ENCODE measurements at places on chromosomes 7 and 10.

- no peak for DNase-seq
These were observed 49.4 kb downstream of the PYROXD2 start for GRCh38 chr10:98365406-98366061.

- DNase-seq = no peak
These were observed 52.1 kb upstream of the LMTK2 start for GRCh38 chr7:98054585-98054984.

GRCh38 chr10:22932626-22933370 is 4.9 kb downstream of the ARMC3 start:
- DNase-seq = no peak

- DNase-seq = no peak
These were observed 59.5 kb upstream of the PDLIM1 start for GRCh38 chr10:95350219-95350829.

GRCh38 chr7:91427051-91427450 is 162.8 kb downstream of the FZD1 start:
- DNase-seq = no peak

- DNase-seq = no peak
These were observed 71.1 kb downstream of the ATRNL1 start for GRCh38 chr10:115164220-115164619.

DNA sequence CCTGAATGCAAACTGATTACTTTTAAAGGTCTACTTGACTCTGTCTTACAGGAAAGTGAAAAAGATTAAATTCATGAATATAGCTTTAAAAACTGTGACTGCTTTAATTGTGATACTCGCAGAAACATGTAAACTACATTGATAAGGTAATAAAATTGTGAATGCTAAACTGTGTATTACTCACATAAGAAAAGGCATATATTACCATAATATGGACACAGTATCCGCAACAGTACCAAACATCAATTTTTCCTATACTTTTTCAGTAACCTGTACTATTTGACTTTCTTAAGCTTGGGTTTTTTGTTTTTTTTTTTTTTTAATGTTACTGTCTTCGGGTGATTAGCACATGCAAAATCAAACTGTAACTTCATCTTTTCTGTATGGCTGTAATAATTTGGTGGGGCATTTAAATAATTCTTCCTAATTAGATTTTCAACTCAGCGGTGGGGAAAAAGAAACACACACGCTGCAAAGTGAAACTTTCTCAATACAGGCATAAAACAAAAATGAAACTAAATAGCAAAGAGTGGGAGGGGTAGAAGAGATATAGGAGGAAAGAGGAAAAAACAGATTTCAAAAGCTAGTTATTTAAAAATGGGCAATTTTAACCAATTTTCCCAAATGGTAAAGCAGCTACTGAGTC is 23.2 kb downstream of the NT5C3A start:
- DNase-seq = no peak

DNA sequence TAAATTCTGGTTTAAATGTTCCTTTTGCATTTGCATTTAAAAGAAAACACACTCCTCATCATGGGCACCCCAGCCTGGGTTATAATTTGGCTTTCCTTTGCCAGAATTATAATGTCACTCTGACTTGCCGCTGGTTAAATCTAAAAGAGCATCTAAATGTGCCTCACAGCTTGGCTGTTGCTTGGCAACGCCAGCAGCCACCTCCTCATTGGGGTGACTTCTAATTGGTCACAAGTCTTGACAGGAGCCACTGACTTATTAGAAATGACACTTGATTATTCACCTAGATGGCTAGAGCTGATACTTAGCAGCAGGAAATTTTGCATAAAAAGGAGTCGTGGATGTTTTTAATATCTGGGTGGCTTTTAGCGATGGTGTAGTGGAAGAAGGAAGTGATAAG is 114.3 kb downstream of the TBXAS1 start:
- DNase-seq = no peak

DNA sequence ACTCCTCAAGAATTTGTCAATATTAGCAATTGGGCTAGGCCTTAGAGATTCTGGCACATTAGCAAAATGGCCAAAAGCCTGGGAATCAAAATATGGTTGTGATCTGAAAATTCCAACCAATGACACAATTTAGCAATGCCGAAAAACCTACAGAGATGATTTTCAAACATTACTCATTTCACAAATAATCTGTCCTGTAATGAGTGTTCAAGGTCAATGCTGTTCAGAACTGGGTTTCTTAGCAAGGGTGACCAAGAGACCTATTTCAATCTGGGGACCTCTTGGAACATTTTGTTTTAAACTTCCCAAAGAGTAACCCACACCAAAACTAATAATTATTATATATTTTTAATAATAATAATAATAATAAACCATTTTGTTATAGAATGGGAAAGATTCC is 24.1 kb downstream of the ELMO1 start:
- DNase-seq = no peak

DNA sequence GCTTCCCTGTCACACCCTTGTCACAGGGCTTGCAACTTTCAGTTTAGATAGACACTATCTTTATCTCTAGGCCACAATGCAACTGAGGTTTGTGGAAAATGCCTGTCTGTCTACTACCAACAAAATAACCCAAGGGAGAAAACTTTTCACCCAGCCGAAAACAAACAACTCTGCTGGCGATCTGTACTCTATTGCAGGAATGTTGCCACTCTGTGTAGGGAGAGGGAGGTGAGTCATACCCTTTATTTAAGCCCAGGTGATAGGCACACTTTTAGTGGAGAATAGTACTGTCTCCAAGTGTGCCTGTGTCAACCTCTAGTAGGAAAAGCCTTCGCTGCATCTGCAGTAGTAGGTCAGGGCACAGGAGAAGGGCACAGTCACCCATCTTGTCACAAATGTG is 108.3 kb downstream of the SLC25A40 start:
- no peak for DNase-seq

DNA sequence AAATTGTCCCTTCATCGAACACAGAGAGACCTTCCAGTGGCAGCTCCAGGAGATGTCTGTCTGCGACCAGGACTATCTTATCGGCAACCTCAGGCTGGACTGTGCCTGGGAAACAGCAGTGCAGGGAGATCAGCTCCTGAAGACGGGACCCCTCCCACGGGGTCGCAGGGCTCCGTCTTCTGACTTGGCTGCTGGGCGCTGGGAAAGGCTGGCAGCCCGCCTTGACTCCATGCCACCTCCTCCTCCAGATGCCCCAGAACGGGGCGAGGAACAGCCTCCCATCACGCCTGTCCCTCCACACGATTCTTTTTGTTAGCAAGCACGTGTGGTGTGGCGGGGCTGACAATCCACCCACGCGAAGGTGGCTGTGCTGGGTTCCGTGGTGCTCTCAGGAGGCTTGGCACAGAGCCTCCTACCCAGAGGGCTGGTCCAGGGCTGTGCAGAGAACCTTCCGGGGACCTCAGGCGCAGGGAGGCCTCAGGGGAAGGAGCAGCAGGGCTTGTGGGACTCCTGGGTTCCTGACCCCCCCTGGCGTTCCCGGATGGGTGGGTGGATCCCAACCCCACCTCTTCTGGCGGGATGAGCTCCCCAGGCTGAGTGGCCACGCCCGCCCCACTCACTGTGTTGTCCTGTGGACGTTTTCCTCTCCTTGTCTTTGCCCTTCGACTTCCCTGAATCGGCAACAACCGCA is 47.6 kb upstream of the NKX6-2 start:
- no peak for DNase-seq

DNA sequence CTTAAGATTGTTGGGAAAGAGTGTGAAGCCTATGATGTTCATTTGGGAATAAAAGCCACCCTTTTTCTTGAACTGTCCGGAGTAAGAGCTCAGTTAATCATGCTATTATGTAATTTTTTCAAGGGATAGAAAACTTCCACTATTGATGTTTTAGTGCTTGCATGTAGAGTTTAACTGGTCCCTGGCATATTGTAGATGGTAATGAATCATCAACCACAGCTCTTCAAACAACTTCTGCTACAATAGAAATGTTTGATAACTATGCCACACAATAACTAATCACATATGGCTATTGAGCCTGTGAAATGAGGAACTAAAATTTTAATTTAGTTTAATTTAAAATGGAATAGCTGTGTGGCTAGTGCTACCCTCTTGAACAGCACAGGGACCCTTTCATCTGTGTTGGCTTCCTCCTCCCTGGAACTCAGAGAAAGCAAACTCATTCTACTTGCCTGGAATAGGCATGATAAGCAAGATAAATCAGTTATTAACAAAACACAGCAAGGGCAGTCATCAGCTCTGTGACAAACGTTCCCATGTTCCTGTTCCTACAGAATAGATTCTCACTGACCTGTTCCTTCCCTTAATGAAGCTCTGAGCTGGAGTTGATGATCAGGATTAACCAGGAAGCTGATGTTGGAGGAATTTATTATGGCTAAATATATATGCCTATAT is 4.9 kb upstream of the SRI start:
- DNase-seq = no peak

GRCh38 chr7:44891372-44891771 is 6.0 kb upstream of the PURB start:
- DNase-seq = peak; percentile 11

DNA sequence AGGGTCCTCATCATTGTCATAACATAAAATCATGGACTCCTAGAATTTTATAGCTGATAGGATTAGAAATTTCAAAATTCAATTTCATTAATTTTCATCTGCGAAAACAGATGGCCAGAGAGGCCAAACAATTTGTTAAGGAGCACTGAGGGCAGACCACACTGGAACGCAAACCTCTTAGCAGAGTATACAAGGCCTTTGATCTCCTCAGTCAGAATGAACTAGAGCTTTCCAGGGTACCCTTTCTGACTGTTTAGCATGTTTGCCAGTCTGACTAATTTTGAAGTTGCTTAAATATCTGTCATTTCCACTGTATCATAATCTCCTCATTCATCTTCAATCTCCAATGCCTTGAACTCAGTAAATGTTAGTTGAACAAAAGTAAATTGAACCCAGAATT is 41.9 kb upstream of the ATRNL1 start:
- no peak for DNase-seq

DNA sequence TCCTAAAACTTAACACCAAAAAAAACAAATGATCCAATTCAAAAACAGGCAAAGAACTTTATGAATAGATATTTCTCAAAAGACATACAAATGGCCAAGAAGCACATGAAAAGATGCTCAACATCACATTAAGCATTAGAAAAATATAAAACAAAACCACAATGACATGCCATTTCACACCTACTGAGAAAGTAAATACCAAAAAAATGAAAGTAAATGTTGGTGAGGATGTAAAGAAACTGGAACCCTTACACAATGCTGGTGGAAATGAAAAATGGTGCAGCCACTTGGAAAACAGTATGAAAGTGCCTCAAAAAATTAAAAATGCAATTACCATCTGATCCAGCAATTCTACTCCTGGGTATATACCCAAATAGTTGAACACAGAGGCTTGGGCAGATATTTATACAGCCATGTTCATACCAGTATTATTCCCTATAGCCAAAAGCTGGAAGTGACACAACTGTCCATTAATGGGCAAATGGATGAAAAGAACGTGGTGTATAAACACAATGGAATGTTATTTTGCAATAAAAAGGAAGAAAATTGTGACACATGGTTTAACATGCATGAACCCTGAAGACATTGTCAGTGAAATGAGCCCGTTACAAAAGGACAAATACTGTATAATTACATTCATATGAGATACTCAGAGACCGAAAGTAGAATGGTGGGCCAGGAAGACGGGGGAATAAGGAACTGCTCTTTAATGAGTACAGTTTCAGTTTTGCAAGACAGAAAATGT is 89.0 kb downstream of the JMJD1C start:
- no peak for DNase-seq

DNA sequence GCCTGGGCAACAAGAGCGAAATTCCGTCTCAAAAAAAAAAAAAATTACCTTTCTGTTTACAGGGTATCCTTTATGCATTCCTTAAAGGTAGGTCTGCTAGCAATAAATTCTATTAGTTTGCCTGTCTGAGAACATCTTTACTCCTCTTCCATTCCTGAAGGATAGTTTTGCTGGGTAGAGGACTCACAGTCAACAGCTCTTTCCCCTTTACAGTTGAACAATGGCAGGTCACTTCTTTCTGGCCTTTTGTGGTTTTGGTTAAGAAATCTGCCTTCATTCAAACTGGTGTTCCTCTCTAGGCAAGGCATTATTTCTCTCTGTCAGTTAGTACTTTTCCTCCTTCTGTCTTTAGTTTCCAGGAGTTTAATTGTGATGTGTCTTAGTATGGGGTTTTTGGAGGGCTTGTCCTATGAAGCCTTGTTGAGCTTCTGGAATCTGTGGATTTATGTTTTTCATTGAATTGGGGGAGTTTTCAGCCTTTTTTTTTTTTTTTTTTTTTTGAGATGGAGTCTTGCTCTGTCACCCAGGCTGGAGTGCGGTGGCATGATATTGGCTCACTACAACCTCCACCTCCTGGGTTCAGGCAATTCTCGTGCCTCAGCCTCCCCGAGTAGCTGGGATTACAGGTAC is 4.8 kb upstream of the DNAAF5 start:
- no peak for DNase-seq

- no peak for DNase-seq
These were observed 61.8 kb downstream of the FGFR2 start for GRCh38 chr10:121536310-121536913.

GRCh38 chr7:121266307-121266894 is 62.4 kb upstream of the WNT16 start:
- no peak for DNase-seq

DNA sequence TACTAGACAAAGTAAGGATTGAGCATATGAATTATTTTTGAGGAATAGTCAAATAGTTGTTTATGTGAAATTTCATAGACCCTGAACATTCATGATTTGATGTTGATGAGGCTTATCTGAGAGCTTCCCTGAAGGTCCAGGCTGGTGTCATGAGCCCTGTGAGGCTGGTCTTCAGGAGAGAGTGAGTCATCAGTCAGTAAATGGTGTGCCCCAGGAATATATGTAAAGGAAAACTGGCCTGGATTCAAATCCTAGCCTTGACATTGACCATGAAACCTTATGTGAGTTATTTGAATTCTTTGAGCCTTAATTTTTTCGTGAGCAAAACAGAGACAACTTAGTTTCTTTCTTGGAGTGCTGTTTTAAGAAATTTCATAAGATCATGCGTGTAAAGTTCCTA is 6.2 kb downstream of the TMEM236 start:
- DNase-seq = no peak

GRCh38 chr10:8056871-8057331 is 2.4 kb downstream of the GATA3 start:
- no peak for DNase-seq

DNA sequence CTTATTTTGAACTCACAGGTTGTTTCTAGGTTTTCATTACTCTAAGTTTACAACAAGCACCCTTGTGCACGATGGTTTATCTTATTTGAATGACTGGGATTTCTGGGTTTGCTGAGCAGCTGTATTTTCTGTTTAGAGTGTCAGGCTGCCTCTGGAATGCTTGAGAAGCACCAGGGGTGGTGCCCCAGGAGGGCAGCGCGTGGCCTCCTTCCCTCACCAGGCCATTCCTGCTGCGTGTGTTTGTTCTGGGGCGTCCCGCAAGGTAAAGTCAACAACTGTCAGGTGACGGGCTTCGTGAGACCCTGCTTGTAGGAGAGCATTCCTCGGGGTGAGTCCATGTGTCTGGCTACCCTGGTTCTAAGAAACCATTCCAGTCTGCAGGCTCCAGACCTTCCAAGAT is 54.9 kb downstream of the FAM171A1 start:
- DNase-seq = no peak
